Large intestine (tissue), 12 donors: ENCODE measurements at places on chromosomes 4 and X. TPM values are rescaled to one million over a fixed set of nuclear protein-coding genes. Genes with fewer than 3 reads are reported as not detected.

Gene SLBP
- 42.9 TPM for polyA plus RNA-seq

Gene UGT2B10
- 0.25 TPM for polyA plus RNA-seq

GRCh38 chrX:154695911-154696675 lies 42.7 kb upstream of the CTAG2 start:
- no peak for DNase-seq
- no peaks in the 10 kb centered on the region for H3K36me3 ChIP-seq
- no peak overlapping the region for H3K27ac ChIP-seq
- H3K4me3 ChIP-seq: no peak overlapping the region
- no peaks in the 10 kb centered on the region for H3K27me3 ChIP-seq

- no peaks in the 10 kb centered on the region for H3K36me3 ChIP-seq
- H3K4me1 ChIP-seq: no peaks in the 10 kb centered on the region
- DNase-seq: no peak
Observed at GRCh38 chr4:179584101-179584500, 2141.9 kb upstream of the AGA start.

DNA sequence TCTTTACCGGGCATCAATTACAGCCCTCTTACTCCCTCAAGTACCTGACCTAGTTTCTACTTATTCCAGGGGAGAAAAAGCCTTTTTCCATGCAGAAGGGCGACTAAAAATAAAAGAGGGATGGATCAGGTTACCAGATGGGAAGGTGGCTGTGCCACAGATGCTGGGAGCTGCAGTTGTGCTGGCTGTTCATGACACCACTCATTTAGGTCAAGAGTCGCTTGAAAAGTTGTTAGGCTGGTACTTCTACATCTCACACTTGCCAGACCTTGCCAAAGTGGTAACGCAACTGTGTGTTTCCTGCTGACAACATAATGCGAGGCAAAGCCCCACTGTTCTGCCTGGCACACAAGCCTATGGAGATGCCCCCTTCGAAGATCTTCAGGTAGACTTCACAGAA lies 148.4 kb upstream of the FGF16 start:
- no peak overlapping the region for H3K27ac ChIP-seq
- no peaks in the 10 kb centered on the region for H3K27me3 ChIP-seq
- no peaks in the 10 kb centered on the region for H3K36me3 ChIP-seq
- DNase-seq: no peak
- H3K4me3 ChIP-seq: no peak overlapping the region

- no peaks in the 10 kb centered on the region for H3K36me3 ChIP-seq
- no peak overlapping the region for H3K27ac ChIP-seq
- no peaks in the 10 kb centered on the region for H3K4me1 ChIP-seq
- no peaks in the 10 kb centered on the region for H3K27me3 ChIP-seq
Observed at GRCh38 chr4:176357359-176358082, 37.8 kb downstream of the SPCS3 start.

DNA sequence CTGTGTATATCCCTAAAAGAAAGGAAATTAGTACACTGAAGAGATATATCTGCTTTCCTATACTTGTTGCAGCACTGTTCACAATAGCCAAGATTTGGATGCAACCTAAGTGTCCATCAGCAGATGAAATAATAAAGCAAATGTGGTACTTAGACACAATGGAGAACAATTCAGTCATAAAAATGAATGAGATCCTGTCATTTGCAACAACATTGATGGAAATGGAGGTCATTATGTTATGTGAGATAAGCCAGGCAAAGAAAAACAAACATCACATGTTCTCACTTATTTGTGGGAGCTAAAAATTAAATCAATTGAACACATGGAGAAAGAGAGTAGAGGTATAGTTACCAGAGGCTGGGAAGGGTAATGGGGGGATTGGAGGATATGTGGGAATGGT lies 611.9 kb downstream of the STPG2 start:
- H3K36me3 ChIP-seq: no peaks in the 10 kb centered on the region
- no peak for DNase-seq
- H3K27me3 ChIP-seq: no peaks in the 10 kb centered on the region

Gene MXRA5
- 10.8 TPM for polyA plus RNA-seq

DNA sequence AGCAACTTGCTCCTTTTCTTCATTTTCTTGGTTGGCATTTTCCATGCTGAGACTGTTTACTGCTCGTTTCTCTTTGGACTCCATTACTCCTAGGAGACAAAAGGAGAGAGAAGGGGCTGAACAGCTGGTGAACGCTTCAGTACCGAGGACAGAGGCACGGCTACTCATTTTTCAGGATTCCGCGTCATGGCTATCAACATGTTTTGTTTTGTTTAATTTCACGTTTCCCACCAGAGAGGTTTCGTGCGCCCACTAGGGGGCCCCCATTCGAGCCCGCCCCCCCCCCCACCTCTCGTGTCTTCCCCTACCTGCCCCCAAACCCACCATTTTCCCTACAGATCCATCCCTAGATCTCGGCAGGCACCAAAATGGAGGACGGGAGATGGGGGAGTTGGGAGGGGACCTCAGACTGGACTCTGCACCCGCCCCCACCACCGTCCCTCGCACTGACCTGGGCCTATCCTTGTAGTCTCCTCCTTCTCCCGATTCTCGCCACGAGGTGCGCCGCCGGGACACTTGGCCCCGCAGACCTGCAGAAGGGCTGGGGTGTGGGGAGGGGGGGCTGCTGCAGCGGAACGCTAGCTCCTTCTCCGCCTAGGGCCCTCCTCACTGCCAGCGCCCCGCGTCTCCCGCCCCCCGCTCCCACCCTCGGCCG lies 653 bp downstream of the BEX1 start:
- no peaks in the 10 kb centered on the region for H3K4me1 ChIP-seq
- peak; percentile 54 for DNase-seq
- peak overlapping the region; percentile 51 for H3K27ac ChIP-seq
- peak overlapping the region; percentile 43 for H3K4me3 ChIP-seq
- no peaks in the 10 kb centered on the region for H3K36me3 ChIP-seq

DNA sequence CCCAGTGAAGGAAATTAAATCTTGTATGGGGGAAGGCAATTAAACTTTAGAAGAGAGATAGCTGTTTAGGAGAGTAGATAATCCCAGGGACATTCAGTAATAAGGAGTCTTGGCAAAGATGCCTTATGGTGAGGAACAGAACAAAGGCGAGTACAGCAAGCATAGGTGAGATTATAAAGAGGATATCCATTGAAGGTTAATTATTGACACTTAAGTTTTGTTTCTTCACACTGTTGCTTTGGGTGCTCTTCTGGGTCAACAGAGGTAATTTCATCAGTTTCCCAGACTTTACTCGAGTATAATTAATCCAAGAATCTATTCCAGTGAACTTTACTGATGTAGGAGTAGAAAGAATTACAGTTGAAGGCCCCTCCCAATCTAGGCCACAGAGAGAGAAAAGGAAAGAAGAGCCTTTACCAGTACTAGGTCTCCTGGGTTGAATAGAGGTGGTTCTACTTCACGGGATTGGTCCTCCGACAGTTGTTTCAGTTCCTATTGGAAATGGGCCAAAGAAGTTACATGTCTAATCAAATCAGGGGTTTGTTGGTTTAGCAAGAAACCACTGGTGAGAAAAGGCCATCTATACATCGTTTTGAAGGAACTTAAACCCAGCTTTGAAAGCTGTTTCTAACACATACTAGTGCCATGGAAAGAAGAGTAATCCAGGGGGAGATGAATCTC lies 27.2 kb downstream of the EPGN start:
- no peak overlapping the region for H3K27ac ChIP-seq
- DNase-seq: no peak
- no peaks in the 10 kb centered on the region for H3K36me3 ChIP-seq
- no peak overlapping the region for H3K4me3 ChIP-seq

DNA sequence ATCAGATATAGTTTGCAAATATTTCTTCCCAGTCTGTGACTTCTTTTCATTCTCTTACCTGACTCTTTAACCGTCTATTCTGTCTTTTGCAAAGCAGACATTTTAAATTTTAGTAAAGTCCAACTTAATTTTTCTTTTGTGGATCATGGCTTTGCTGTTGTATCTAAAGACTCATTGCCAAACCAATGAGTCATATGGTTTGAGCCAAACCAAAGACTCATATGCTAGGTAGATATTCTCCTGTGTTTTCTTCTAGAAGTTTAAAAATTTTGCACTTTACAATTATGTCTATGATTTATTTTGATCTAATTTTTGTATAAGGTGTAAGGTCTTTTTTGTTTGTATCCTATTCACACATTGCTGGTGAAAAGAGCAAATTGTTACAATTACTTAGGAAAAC lies 446.8 kb downstream of the ANKRD50 start:
- no peak overlapping the region for H3K4me3 ChIP-seq
- H3K27me3 ChIP-seq: no peaks in the 10 kb centered on the region

- H3K36me3 ChIP-seq: no peaks in the 10 kb centered on the region
- DNase-seq: peak; percentile 45
- no peak overlapping the region for H3K4me3 ChIP-seq
- H3K27ac ChIP-seq: no peak overlapping the region
- no peaks in the 10 kb centered on the region for H3K27me3 ChIP-seq
- H3K4me1 ChIP-seq: peaks cover 27% of the 10 kb centered on the region
Observed at GRCh38 chr4:1640190-1640589, 43.9 kb downstream of the FAM53A start.

DNA sequence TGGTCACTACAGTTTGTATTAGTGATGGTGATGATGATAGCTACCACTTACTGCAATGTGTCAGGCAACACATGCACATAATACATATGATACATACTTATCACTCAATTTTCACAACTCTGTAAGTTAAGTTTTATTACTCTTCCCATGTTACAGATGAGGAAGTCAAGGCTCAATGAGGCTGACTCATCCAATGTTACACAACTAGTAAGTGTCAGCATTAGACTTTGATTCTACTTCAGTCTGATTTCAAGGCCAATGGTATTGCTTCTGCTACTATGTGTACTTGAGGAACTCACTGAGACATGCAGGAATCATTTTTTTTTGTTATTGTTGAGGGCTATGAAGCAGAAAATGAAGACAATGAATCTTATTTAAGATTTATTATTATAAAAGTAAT lies 96.4 kb upstream of the TRPC5OS start:
- no peak overlapping the region for H3K4me3 ChIP-seq
- DNase-seq: peak; percentile 49
- no peaks in the 10 kb centered on the region for H3K36me3 ChIP-seq
- H3K27ac ChIP-seq: no peak overlapping the region
- no peaks in the 10 kb centered on the region for H3K27me3 ChIP-seq

Gene YTHDC1
- polyA plus RNA-seq: 119 TPM

- DNase-seq: no peak
- no peaks in the 10 kb centered on the region for H3K36me3 ChIP-seq
- H3K27ac ChIP-seq: no peak overlapping the region
- no peaks in the 10 kb centered on the region for H3K27me3 ChIP-seq
- H3K4me1 ChIP-seq: no peaks in the 10 kb centered on the region
- no peak overlapping the region for H3K4me3 ChIP-seq
Observed at GRCh38 chr4:116942315-116942714, 143.1 kb downstream of the TRAM1L1 start.

Gene NAA11
- 0.09 TPM for polyA plus RNA-seq

DNA sequence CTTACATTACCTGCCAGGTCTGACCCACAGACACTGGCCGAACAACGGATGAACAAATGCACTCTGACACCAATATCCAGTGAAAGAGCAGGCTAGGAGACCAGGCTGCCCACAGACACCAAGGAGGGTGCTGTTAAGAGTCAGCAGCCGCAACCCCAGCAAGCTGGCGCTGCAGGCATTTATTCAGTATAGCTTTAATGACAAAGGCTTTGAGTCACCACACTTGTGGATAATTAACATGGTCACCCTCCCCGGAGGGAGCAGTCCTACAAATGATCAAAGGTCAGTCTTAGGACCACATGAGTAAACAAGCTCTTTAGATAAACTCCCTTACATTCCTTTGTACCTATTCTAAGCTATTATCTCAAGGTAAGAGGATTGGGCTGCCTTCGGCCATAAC lies 368.5 kb upstream of the GRID2 start:
- no peak for DNase-seq
- no peaks in the 10 kb centered on the region for H3K27me3 ChIP-seq
- no peak overlapping the region for H3K27ac ChIP-seq
- no peaks in the 10 kb centered on the region for H3K36me3 ChIP-seq
- no peaks in the 10 kb centered on the region for H3K4me1 ChIP-seq

DNA sequence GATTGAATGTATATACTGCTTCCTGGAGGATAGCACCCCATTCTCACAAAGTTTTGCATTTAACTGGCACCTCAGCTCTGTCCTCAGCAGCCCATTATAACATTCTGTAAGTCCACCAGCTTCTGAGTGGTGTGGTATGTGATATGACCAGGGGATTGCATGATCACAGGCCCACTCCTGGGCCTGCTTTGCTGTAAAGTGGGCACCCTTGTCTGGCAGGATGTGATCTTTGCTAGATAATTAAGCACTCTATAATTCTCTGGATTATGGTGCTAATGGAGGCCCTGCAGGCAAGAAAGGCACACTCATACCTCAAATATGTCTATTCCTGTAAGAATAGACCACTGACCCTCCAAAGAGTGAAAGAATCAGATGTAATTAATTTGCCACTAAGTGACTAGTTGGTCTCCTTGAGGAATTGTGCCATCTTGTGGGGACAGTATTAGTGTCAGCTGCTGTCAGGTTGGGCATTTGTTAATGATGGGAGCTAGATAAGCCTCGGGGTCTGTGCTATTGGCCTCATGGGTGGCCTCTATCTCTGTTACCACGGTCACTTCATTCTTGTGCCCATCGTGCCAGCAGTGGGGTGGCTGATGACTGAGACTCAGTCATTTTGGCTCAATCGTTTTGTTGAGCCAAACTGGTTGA lies 2.2 kb upstream of the CFI start:
- H3K4me1 ChIP-seq: no peaks in the 10 kb centered on the region
- DNase-seq: no peak
- no peaks in the 10 kb centered on the region for H3K36me3 ChIP-seq
- H3K4me3 ChIP-seq: no peak overlapping the region
- H3K27ac ChIP-seq: no peak overlapping the region

DNA sequence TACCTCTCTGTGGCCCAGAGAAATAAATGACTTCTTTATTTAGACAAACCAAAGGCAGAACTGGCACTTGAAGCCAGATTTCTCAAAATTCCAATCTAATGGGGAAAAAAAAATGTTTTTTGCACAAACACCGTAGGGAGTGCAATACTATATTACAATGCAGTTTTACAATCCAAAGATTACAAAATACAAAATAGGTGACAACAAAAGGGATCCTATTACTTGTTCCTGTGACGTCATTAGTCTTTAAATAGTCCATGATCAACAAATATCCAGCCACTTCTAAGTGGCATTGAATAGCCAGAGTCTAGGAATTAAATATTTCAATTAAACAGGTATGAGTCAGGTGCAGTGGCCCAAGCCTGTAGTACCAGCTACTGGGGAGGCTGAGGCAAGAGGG lies 3.0 kb upstream of the APBB2 start:
- no peak overlapping the region for H3K27ac ChIP-seq
- no peaks in the 10 kb centered on the region for H3K36me3 ChIP-seq
- peaks cover 19% of the 10 kb centered on the region for H3K4me1 ChIP-seq
- DNase-seq: no peak
- no peaks in the 10 kb centered on the region for H3K27me3 ChIP-seq
- no peak overlapping the region for H3K4me3 ChIP-seq

Gene ARSJ
- 11.3 TPM for polyA plus RNA-seq

Gene TLR8
- 0.67 TPM for polyA plus RNA-seq
